ENCODE measurements at places on chromosomes 6 and 20.

DNA sequence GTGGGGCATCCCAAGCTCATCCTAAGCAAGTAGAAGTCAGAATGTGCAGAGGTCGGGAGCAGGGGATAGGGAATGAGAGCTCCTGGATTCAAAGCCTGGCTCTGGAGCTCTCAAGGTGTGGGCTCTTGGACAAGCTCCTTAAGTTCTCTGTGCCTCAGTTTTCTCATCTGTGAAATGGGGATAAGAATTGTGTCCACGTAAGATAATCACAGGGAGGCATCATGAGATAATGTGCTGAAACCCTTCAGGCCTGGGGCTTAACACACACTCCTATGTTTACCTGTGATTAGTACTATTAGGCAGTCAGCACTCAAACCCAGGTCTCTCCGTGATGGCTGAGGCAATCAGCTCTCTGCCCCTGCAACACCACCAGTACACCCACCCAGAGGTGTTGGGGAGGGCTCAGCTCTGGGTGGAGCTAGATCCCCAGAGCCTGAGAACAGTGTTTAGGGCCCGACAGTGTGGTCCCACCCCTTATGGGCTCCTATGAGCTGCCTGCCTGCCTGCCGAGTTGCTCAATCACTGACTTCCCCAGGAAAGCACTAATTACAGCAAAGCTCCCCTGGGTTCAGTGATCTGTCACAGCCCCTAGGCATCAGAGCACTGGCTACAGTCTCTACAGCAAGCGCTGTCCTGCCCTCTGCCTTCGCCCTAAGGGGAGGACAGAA is 6.3 kb upstream of the SIRPA start:
- no peak for DNase-seq

GRCh38 chr6:127178746-127179145 is 60.3 kb downstream of the RSPO3 start:
- no peak for DNase-seq

DNA sequence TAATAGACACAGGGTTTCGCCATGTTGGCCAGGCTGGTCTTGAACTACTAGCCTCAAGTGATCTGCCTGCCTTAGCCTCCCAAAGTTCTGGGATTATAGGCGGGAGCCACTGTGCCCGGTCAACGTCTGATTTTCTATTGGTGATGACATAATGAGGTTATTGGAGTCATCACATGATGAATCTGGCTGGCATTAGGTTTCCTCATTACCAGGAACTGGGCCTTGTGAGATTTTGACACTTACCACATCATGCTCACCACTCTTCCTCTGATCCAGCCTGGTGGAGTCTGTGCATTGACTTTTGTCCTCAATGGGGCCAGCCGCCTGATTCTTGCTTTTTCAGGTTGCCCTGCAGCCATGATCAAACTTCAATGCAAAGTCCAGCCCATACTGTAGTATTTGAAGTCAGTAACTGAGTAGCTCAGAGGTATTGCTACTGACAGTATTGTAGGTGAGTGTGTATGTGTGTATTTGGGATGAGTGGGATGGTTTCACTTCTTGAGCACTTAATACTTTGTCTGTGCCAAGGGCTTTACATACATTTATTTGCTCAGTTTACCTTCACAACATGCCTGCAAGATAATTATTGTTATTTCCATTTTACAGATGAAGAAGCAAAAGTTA is 16.0 kb downstream of the ANKS1A start:
- DNase-seq, result no peak

DNA sequence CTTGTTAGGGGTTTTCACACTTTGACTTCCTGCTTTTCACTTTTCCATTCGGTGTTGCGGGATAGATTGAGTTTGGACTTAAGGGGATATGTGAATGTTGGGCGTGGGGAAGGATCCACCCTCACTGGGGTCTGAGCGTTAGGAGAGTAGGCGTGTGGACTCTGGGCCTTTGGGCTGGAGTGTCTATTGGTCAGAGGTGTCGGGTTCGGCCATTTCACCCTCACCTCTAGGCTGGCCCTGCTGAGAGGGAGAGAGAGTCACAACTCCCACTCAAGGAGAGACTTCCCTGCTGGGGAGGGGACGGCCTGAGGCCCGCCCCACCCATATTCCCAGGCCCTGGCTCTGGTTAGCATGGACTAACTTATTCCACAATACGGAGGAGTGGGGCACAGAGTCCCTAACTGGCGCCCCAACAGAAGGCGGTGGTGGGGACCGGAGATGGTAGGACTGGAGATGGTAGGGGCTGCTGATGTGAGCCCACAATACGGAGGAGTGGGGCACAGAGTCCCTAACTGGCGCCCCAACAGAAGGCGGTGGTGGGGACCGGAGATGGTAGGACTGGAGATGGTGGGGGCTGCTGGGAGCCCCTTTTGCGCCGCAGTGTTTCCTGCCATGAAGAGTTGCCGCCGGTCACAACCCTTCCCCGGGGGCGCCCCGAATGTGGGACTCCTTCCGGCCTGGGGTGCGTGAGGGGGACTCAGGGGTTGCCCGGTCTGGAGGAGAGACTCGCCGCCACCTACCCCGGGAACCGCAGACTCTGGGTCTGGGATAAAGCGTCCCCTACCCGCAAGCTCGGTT is 1.4 kb upstream of the PTPRA start:
- no peak for DNase-seq

DNA sequence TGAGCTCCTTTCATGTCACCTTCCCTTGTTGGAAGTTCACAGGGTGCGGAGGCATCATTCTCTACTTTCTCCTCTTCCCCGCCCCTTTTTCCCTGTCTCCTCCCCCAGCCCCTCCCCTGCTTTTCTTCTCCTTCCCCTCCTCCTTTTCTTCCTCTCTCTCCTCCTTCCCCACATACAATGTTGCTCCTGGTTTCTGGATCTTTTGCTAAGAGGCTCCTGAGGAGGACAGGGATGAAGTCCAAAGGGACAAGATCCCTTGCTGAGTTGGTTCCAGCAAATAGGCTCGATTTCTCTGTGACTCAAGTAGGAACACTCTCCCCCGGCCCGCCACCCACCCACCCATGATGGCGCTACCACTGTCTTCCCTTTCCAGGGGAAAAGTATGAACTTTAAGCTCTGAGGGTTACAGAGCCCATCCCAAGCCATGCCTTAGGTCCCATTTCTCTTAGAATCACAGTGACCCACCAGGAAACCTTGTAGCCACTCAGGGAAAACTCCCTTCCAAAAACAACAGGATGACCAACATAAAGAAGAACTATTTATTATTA is 852 bp upstream of the TFEB start:
- DNase-seq, result no peak

GRCh38 chr20:4858000-4858399 is 136.3 kb downstream of the PRND start:
- DNase-seq, result no peak

GRCh38 chr6:134739299-134740026 is 210.4 kb downstream of the ALDH8A1 start:
- no peak for DNase-seq

All from stimulated activated CD8-positive, alpha-beta memory T cell treated with anti-CD3 and anti-CD28 coated beads, Interleukin-4, amount 100 ng/mL, for 24 hours (primary cell).